ENCODE measurements at places on chromosomes 6 and 20. TPM values are rescaled to one million over a fixed set of nuclear protein-coding genes. Genes with fewer than 3 reads are reported as not detected.

The GPR63 gene
- 3.0 TPM for total RNA-seq

The CTCFL gene
- total RNA-seq: not detected

The ENPP3 gene
- 0.26 TPM for total RNA-seq

The C20orf141 gene
- total RNA-seq: not detected

The ZC2HC1B gene
- total RNA-seq: not detected

The HLA-DRB5 gene
- not detected for total RNA-seq

The EXOC2 gene
- total RNA-seq: 41.6 TPM

The HEY2 gene
- total RNA-seq: not detected

The CST2 gene
- total RNA-seq: not detected

The TRMT11 gene
- 18.5 TPM for total RNA-seq

The OR12D3 gene
- not detected for total RNA-seq

The RPRD1B gene
- 23.8 TPM for total RNA-seq

The HRH3 gene
- total RNA-seq: not detected

The OR2H2 gene
- total RNA-seq: not detected
